ENCODE measurements at places on chromosomes 4 and X.

GRCh38 chrX:147848543-147849443 is 62.9 kb upstream of the FMR1 start:
- DNase-seq: no peak

GRCh38 chr4:184310171-184310567 is 92.5 kb upstream of the ENPP6 start:
- no peak for DNase-seq

GRCh38 chrX:118706681-118707080 is 20.7 kb upstream of the IL13RA1 start:
- DNase-seq: no peak

DNA sequence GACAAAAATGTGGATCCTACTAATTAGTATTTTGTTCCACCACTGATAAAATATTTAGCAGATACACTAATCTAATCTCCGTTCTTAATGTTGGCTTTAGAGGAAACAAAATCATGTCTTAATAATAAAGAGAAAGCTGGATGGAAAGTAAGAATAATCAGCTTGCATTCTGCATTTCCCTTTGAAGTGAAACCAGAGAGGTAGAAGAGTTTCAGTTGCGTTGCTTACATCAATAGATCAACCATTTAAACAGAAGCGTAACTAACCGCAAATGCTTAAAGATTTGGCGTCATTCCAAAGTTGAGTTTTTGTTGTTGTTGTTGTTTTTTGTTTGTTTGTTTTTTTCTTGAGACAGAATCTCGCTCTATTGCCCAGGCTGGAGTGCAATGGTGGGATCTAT is 168.9 kb downstream of the TRIML1 start:
- no peak for DNase-seq

GRCh38 chrX:10739426-10739825 is 119.0 kb upstream of the MID1 start:
- DNase-seq: no peak

DNA sequence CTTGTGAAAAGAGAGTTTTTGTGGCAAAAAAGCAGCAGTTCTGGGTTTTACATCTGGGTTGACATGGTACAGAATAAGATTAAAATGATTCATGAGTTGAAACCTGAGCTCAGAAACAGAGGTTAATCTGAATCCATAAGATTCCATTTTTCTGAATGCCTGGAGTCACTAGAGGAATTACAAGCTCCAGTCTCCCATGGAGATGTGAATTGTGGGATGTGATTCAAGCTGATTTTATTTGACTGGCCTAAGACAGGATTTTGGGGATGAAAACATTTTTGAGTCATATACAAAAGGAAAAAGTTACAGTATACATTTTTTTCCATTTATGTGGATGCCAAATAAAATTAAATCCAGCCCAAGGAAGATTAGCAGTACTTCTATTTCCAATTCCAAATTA is 161.1 kb downstream of the RBM46 start:
- DNase-seq: no peak

DNA sequence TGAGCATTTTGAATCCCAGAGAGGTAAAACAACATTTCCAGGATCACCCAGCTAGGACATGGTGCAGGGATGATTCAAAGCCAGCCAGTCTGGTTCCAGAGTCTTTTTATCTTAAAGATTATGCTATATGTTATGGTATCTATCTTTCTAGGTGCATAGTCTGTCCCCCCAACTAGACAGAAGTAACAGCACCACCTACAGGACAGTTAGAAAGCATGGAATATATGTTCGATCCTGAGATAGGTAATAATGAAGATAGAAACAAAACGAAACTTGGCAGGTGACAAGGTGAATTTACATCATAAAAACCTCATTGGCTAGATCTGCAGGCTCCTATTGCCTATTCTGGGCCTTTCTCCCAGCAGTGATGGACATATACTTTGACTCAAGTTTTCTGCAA is 723.2 kb downstream of the SMARCA1 start:
- no peak for DNase-seq

DNA sequence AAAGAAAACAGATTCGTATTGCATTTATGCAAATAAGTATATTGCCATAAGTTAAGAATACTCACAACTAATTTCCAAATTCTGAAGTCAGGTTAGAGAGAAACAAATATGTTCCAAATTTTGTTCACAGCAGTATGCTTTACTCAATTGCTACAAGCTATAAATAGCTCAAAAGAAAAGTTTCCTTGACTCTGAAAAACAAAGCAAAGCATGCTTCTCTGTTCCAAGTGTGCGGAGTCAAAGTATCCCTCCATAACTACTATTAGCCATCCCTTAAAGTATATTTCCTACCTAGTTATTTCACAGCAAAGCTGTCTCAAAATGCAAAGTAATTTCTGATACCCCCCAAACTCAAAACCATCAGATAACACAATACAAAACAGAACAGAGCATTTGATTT is 47.3 kb downstream of the MGST2 start:
- DNase-seq: no peak

DNA sequence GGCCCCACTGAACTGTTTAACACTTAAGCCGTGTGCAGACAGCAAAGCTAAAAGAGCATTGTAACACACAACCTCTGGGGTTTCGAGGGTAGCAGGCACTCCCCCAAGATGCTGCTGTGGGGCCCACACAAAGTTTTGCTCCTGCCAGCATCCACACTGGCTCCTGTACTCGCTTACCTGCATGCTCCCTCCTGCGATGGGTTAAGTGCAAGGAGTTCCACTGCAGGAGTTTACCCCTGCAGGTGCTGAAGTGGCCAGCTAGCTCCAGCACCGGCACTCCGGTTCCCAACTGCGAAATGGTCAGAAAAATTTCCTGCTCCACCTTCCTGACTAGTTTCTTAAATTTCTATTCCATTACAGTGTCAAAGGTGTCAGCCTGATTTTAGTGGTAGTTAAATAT is 443.5 kb downstream of the PCDH10 start:
- no peak for DNase-seq

DNA sequence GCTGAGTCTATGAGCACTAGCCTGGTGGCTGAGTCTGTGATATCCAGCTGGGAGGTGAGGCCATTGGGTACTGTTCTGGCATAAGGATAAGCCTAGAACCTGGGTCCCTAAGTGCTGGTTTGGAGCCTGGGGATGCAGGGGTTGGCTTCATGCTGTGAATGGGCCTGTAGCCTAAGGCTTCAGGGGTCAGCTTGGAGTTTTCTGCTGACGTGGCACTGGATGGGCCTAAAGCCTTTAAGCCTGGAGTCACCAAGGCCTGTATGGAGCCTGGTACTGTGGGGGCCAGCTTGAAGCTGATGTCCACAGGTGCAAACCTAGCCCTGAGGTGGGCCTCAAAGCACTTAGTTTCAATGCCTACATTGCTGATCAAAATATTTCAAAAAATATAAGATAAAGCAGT is 979.6 kb upstream of the POU3F4 start:
- no peak for DNase-seq

- DNase-seq: no peak
These were observed 145.6 kb downstream of the INPP4B start for GRCh38 chr4:142700531-142700930.

DNA sequence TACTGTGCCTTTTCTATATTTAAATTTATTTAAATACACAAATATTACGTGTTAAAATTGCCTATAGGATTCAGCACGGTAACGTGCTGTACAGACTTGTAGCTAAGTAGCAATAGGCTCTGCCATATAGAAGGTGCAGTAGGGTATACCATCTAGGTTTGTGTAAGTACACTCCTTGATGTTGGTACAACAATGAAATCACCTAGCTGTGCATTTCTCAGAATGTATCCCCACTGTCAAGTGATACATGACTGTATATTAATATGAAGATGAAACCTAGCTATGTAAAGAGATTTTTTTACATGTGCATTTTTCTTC is 431.2 kb downstream of the KCTD8 start:
- DNase-seq: no peak

GRCh38 chr4:189364032-189364449 is 576.6 kb upstream of the FRG1 start:
- DNase-seq: no peak

DNA sequence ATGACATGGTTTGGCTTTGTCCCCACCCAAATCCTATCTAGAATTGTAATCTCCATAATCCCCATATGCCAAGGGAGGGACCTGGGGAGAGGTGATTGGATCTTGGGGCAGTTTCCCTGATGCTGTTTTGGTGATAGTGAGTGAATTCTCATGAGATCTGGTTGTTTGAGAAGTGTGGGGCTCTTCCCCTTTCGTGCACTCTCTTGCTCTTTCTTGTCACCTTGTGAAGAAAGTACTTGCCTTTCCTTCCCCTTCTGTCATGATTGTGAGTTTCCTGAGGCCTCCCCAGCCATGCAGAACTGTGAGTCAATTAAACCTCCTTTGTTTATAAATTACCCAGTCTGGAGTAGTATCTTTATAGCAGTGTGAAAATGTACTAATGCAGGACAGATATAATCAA is 36.4 kb upstream of the FREM3 start:
- DNase-seq: no peak

- no peak for DNase-seq
These were observed 44.3 kb upstream of the PPP2R3B start for GRCh38 chrX:431056-431455.

DNA sequence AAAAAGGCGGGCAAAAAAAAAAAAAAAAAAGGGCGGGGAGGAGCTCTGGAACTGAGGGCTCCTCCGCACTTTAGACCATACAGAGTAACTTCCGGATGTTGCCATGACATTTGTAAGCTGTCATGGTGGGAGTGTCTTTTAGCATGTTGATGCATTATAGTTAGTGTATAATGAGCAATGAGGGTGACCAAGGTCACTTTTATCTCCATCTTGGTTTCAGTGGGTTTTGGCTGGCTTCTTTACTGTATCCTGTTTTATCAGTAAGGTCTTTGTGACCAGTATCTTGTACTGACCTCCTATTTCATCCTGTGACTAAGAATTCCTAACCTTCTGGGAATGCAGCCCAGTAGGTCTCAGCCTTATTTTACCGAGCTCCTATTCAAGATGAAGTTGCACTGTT is 193.4 kb downstream of the UGT8 start:
- no peak for DNase-seq

DNA sequence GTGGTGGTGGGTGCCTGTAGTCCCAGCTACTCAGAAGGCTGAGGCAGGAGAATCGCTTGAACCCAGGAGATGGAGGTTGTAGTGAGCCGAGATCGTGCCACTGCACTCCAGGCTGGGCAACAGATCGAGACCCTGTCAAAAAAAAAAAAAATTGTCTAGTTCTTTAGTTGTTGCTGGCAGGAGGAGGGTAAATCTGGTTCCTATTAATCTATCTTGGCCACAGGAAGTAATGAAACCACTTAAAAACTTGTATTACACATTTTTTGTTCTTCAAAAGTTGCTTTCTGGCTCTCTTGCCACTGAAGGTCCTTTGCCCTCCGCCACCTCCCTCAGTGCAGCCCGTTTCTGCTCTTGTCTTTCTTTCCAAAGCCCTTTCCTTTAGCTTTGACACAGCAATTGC is 102.9 kb upstream of the ARSJ start:
- DNase-seq: no peak

DNA sequence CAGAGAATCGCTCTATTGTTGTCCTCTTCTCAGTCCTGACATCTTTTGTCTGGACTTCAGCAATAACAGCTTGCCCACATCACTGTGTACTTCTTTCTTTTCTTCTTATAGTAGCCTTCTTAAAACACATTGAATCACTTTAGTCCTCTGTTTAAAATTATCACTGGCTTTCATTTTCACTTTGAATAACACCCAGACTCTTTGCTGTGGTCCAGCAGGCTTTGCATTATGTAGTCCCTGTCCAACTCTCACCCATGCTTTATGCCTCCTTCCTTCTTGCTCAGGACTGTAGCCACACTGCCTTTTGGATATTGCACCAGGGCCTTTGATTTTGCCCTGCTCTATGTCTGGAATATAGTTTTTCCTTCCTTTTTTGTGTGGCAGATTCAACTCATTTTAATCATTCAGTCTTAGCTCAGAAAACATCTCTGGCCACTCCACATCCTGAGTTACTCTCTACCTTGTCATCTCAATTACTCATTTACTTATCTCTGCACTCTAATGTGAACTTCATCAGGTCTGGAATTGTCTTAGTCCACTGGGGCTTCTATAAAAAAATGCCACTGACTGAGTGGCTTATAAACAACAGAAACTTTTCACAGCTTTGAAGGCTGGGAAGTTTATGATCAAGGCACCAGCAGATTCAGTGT is 168.2 kb downstream of the C4orf33 start:
- no peak for DNase-seq

DNA sequence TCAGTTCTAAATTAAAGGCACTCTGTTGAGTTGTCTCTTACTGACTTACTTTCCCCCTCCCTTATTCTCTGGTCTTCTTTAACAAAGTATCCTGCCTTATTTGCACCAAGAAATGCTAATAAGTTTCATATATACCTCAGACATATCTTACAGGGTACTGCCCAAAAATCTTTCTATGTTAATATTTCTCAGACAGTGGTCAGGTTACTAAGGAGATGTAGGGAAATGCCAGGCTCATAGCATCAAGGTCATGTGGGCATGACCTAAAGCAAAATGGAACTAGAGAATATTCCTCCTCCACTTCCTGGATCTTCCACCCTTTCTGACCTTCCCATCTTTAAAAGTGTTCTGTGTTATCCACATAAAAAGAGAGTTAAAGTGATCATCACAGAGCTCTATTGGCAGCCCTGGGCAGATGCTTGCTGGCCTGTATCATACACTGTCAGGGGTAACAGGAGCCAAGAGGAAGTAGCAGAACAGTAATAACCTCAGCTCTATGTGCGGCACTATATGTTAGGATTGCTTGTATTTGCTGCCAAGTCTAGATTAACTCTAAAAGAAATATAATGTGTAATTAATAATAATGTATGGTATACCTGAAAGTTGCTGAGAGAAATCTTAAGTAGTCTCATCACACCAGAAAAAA is 74.3 kb downstream of the IQCM start:
- DNase-seq: no peak

- DNase-seq: no peak
These were observed 352.2 kb downstream of the NR3C2 start for GRCh38 chr4:148090029-148090428.

DNA sequence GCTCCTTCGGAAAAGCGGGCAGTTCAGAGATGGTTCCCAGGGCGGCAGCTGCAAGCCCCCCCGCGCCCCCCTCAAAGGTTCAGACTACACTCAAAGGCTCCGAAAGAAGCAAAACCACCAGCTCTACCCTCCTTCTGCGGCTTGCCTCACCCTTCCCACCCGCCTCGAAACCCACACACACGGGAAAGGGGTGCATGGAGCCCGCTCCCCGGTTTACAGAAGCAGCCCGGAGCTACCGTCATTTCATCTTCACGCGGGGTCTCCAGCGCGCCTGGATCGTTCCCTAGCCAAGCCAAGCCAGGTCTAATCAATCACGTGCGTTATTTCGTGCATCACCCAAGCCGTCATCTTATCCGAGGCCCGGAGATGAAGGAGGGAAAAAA is 1.2 kb downstream of the NLGN4X start:
- no peak for DNase-seq

- DNase-seq: no peak
These were observed 270.0 kb downstream of the ARHGAP24 start for GRCh38 chr4:85744950-85745349.
